ENCODE measurements at places on chromosomes 3 and 15. TPM values are rescaled to one million over a fixed set of nuclear protein-coding genes. Genes with fewer than 3 reads are reported as not detected.

GRCh38 chr15:40918799-40919392, 10.2 kb upstream of the DLL4 start:
- DNase-seq = no peak

GRCh38 chr15:77832874-77833273, 200.2 kb upstream of the LINGO1 start:
- no peak for DNase-seq

GRCh38 chr3:40768536-40768935, 243.8 kb downstream of the ZNF621 start:
- DNase-seq = no peak

The IL5RA gene
- not detected for polyA plus RNA-seq

DNA sequence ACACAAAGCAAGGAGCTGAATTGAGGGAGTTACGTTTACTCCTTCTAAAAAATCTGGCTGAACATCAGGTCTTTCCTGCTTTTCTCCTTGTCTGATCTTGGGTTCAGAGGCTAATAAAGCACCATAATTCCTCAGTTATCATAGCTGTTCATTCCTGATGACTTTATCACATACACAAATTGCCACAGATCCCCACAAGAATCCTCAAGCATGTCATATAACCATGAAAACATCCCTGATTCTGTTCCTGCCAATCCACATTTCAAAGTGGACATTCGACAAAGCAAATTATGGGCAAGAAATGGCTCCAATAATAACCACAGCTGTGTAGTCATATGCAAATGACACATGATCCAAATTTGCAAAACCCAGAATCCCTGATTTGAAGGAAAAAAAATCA, 321.3 kb downstream of the MEX3B start:
- DNase-seq = no peak

- no peak for DNase-seq
Measured at GRCh38 chr15:72389231-72389630, 8.9 kb upstream of the TMEM202 start.

DNA sequence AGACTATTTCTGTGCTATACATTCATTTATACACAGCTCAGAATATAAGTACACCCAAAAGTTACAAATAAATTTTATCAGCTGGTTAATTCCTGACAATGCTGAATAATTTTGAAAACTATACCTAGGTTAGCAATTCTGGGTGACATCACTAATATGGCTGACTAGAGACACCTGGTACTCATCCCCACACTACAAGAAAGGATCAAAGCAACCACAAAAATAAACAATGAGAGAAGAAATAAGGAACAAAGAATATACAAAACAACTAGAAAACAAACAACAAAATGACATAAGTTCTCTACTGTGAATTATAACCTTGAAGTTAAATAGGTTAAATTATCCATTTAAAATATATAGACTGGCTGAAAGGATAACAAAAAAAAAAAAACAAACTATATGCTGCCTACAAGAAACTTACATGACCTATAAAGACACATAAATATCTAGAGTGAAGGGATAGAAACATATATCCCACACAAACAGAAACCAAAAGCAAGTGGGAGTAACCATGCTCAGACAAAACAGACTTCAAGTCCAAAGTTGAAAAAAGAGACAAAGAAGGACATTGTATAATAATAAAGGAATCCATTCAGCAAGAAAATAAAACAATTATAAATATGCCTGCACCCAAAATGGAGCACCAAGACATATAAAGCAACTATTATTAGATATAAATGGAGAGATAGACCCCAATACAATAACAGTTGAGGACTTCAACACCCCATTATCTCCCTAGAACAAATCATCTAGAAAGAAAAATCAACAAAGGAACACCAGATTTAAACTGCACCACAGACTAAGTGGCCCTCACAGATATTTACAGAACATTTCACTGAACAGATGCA, 57.8 kb downstream of the IMPG2 start:
- DNase-seq = no peak

- no peak for DNase-seq
Measured at GRCh38 chr3:24540821-24541220, 46.2 kb upstream of the THRB start.

The PPP1R14D gene
- polyA plus RNA-seq = not detected

The PIGX gene
- polyA plus RNA-seq = 18.5 TPM

The LRRFIP2 gene
- 43.9 TPM for polyA plus RNA-seq

- no peak for DNase-seq
Measured at GRCh38 chr15:65033659-65034269, 4.3 kb upstream of the MTFMT start.

GRCh38 chr3:71629289-71629688, 45.8 kb upstream of the FOXP1 start:
- peak; percentile 63 for DNase-seq

GRCh38 chr15:50933341-50933740, 24.9 kb downstream of the AP4E1 start:
- DNase-seq = no peak

DNA sequence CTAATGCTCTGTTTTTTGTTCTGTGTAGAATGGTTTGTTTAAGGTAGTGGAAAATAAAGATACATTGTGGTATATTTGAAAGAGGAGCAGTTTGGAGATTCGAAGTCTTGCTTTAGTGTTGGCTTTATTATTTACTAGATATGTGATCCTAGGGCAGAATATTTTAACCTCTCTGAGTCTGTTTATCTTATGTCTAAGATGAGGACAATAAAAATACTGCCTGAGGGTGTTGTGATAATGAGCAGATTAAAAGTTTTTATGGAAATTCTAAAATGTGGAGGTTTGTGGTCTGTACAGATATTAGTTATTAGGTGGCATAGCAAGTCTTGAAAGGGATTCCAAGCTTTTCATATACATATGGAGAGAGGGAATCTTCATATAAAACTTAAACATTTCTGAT, 15.0 kb downstream of the TCF12 start:
- DNase-seq = no peak

The ATP8B4 gene
- polyA plus RNA-seq = 0.23 TPM

GRCh38 chr3:168040607-168041208, 55.0 kb downstream of the GOLIM4 start:
- no peak for DNase-seq

The MUSTN1 gene
- polyA plus RNA-seq = not detected

DNA sequence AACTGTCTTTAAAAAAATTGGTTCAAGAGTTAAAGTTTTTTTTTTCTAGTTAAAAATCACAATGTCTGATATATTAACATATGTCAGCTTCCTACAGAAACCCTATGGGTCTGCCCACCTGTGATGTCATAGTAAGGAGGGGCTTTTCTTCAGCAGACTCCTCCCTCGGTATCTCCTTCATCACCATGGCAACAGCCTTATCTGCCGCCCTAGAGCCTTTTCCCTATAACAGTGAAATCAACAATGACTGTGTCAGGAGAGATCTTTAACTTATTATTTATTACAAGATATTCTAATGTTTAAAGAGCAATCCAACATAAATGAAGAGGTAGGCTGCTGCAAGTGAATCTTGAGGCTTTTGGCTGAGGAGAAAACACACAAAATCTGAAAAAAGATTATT, 138.7 kb downstream of the PEX5L start:
- no peak for DNase-seq

The SPINK8 gene
- not detected for polyA plus RNA-seq

DNA sequence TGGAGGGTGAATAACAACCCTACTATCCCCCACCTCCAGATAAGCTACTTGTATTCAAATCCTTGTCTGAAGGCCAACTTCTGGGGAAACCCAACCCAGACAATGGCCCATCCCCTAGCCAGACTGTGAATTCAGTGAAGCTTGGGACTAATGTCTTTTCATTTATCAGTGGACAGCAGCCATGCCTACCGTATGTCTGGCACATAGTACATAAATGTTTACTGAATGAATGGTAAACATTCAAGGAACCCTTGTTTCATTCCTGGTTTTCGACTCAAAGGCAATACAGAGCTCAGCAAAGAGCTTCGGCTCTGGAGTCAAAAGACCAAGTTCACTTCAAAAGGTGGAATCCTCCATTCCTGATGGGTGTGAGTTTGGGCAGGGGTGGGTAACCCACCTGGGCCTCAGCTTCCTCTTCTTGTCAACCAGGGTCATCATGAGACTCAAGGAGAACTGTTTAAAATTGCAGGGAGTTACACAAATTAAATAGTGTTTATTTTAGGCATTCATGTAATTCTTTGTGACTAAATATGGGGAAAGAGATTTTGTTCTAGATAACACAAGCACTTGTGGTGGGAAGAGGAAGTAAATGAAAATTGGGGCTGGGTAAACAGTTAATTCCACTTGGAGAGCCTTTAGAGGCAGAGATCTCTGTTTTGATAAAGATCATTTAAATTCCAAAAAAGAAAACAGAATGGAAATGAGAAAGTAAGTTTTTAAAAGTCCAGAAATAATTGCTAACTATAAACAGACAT, 303.7 kb upstream of the WNT5A start:
- DNase-seq = no peak

The THUMPD3 gene
- polyA plus RNA-seq = 18.2 TPM

DNA sequence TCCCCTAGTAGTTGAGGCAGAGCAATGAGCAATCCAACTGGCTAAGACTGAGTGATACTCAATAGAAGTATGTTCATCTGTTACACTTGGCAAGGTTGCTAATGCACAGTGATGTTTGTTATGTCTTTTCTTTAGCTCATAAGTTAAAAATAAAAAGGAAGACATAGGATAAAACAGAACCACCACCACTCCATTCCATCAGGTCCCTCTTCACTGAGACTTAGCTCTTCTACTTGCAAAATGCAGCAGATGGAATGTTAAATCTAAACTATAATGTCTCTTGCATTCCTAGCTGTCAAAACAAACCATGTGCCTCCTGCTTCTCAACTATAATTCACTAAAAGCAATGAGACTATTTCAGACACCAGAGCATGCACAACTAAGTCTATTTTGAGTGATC, 265.6 kb upstream of the UBE2E2 start:
- DNase-seq = no peak

The PP2D1 gene
- not detected for polyA plus RNA-seq

The ABHD14A gene
- 10.7 TPM for polyA plus RNA-seq

DNA sequence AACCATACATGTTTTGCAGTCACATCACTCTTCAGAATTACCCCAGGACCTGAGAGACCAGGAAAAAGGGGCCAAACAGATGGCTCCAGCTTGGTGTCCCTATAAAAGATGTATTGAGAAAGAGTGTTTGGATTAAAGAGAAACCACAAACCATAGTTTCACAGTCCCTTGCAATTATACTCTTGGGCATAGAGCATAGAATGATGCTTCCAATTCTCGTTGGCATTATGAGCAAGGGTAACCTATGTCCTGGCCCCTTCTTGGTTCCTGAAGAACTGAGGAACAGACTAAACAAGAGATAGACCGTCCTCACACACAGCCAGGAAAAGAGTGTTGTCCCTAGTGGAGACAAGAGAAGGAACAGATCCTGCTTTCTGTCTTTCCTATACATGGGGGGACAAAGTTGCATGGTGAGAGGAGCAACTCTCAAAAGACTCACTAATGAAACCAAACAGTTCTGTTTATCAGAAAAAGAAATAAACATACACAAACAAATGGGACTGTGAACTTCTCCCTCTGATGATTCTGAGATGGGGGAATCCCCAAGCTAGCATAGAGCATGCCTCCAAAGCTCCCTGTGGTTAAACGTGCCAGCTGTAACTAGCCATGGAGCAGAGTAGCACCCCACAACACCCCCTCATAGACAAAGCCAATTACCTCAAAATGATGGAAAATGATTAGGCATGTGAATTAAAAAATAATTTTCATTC, 908.6 kb downstream of the NTRK3 start:
- no peak for DNase-seq

- DNase-seq = no peak
Measured at GRCh38 chr3:76410762-76411281, 625.5 kb upstream of the ZNF717 start.

The TMEM158 gene
- 1.6 TPM for polyA plus RNA-seq

- peak; percentile 74 for DNase-seq
Measured at GRCh38 chr3:30770387-30770786, 124.1 kb downstream of the GADL1 start.

DNA sequence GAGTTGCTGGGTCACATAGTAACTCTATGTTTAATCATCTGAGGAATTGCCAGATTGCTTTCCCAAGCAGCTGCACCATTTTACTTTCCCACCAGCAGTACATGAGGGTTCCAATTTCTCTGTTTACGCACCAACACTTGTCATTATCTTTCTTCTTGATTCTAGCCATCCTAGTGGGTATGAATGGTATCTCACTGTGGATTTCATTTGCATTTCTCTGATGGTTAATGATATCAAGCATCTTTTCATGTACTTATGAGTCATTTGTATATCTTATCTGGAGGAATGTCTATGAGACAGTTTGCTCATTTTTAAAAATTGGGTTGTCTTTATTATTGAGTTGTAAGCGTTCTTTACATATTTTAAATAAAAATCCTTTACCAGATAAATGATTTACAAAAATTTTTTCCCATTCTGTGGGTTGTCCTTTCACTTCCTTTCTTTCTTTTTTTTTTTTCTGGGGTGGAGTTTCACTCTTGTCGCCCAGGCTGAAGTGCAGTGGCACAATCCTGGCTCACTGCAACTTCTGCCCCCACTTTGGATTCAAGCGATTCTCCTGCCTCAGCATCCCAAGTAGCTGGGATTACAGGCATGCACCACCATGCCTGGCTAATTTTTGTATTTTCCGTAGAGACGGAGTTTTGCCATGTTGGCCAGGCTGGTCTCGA, 8.9 kb upstream of the SGO1 start:
- DNase-seq = no peak

The PLA2G4D gene
- polyA plus RNA-seq = not detected

The SPESP1 gene
- polyA plus RNA-seq = 11.7 TPM

The SYNPR gene
- not detected for polyA plus RNA-seq

The EEF1AKMT4 gene
- 7.3 TPM for polyA plus RNA-seq

DNA sequence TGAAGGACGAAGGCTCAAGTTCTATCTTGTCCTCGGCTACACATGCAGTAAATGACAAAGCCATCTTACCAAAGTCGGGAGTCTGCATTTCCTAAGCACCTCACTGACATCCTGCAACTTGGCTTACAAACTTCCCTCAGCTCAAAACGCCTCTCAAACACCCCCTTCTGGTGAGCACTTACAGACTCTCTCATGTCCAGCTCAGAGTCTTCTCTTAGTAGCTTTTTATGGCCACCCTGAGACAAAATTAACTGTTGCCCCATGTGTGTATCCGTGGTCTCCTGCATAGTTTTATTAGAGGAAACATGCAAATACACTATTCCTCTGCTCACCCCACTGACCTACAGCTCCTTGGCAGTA, 819.7 kb downstream of the FHIT start:
- no peak for DNase-seq

DNA sequence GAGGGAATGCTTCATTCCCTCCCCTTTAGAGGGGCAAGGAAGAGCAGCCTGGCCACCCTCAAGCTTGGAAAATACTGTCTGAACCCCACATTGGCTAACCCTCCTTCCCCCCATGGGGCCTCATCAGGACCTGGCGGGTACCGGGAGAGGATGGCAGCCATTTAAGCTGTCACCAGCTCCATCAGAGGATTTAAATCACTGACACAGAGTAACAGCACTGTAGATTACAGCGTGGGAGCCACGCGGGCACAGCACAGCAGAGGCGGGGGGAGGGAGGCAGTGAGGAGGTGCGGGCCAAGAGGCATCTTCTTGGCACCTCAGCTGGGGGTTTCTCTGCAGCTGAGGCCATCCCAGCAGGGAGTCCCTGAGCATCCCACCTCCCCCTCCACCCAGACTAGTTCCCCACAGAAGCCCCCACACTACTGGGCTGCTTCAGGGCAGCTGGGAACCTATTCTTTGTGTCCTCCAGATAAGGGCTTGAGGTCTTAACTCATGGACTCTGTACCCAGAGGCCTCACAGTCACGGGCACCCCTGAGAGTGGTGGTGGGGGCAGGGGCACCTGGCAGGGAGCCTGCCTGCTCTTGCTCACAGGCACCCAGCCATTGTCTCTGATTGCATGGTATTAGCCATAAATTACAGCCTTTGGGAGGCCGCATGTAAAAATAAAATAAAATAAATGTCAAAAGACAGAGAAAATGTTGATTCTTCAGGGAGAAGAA, 21.9 kb upstream of the CACNA2D2 start:
- no peak for DNase-seq

All from BJ (cell line).